ENCODE measurements at places on chromosomes 5 and 9.

DNA sequence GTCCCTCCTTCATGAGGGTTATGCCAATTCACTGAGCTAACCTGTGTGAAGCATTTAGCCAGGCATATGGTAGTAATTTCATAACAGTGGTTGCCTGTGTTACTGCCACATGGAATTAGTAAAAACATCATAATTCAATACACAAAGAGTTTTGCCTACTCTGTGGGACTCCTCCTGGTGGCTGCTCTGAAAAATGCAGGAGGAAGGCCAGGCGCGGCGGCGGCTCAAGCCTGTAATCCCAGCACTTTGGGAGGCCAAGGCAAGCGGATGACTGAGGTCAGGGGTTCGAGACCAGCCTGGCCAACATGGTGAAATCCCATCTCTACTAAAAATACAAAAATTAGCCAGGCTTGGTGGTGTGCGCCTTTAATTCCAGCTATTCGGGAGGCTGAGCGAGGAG, 547.3 kb downstream of the CDK5RAP2 start:
- no peak for DNase-seq

- DNase-seq = no peak
Measured at GRCh38 chr9:9612270-9612669, 1000.5 kb downstream of the PTPRD start.

DNA sequence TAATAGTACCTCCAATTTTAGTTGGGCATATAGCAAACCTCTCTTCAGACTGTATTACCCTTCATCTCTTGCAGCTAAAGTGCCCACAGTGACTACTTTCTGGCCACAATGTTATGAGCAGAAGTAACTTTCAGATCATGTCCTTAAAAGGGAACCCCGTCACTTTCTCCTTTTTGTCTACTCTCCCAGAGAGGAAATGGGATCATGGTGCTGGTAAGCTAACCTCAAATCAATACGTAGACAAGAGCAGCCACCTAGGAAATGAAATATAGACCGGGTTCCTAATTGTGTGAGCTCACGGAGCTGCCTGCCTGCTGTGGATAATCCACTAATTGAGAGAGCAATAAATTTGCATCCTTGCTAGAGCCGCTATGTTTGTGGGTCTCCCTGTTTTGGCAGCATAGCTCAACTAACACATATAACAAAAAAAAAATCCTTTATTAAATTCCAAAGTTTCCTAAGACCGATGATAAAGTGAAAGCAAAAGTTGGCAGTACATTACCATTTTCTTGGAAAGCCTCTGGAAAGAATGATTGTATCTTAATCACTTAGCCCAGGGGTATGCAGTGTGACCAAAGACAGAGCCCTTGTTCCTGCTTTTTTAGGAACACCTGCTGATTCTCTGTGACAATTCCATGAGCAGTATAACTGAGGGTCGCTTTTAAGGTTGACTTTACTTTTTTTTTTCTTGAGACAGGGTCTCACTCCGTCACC, 5.6 kb upstream of the IL7R start:
- no peak for DNase-seq

- no peak for DNase-seq
Measured at GRCh38 chr9:130946766-130947617, 7.9 kb upstream of the FIBCD1 start.

DNA sequence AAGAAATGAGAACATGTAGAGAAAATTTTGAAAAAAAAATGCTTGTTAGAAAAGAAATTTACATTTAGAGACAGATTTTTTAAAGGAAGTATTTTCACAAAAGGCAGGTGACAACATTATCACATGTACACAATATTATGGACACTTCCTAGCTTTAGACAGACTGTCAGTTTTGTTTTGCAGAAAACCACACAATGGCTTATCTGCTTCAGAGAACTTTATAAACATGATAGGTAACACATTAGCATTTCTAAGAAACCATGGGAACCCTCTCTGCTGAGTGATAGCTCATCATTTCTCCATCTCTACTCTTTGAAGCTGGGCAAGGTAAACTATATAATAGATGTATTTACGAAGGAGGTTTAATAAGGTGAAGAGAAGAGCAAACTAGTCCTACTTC, 25.6 kb downstream of the POU5F2 start:
- no peak for DNase-seq

DNA sequence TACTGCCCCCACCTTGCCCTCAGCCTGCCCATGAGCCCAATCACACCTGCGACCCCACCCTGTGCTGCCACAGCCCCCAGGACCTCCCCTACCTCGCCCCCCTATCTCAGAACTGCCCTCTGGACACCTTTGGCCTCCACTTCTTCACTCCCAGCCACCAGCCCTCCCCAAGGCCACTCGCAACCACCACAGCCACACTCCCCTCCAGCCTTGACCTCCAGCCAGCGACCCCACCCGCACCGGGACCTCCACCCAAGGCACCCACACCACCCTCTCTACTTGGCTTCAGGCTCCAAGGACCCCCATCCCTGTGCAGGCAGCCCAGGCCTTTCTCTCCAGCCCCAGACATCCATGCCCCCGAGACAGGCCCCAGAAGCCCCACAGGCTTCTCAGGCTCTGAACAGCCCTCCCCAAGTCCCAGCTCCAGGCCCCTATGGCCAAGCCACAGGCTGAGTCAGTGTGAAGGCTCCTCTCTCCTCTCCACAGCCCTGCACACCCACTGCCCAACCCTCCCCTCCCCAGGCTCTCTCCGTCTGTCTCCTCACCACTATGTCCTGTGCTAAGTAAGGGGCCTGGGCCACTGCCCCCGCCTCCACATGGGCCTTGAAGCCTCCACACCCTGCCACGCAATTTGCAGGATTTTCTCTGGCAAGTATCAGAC, 2.0 kb downstream of the AK1 start:
- DNase-seq = no peak

GRCh38 chr5:166719991-166720390, 1571.5 kb upstream of the WWC1 start:
- DNase-seq = no peak

DNA sequence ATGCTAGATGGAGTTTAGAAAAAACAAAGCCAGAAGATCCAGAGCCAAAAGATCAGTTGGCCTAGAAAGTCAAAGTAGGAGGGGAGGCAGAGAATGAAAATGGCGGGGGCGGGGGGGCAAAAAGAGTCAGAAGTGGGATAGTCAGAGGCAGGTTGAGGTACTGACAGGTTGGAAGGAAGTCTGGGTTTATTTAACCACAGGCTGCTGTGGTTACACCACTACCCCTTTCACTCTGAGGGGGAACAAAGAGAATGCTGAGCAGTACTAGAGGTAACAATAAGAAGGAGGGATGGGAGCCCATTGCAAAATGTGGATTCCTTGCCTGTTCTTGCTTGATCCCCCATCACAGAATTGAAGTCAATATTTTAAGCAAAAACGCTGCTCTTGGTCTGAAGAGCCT, 111.8 kb downstream of the CAVIN4 start:
- DNase-seq = no peak

GRCh38 chr5:157568222-157568621, 7.4 kb downstream of the ADAM19 start:
- no peak for DNase-seq

GRCh38 chr9:24245988-24246387, 299.7 kb downstream of the IZUMO3 start:
- no peak for DNase-seq

DNA sequence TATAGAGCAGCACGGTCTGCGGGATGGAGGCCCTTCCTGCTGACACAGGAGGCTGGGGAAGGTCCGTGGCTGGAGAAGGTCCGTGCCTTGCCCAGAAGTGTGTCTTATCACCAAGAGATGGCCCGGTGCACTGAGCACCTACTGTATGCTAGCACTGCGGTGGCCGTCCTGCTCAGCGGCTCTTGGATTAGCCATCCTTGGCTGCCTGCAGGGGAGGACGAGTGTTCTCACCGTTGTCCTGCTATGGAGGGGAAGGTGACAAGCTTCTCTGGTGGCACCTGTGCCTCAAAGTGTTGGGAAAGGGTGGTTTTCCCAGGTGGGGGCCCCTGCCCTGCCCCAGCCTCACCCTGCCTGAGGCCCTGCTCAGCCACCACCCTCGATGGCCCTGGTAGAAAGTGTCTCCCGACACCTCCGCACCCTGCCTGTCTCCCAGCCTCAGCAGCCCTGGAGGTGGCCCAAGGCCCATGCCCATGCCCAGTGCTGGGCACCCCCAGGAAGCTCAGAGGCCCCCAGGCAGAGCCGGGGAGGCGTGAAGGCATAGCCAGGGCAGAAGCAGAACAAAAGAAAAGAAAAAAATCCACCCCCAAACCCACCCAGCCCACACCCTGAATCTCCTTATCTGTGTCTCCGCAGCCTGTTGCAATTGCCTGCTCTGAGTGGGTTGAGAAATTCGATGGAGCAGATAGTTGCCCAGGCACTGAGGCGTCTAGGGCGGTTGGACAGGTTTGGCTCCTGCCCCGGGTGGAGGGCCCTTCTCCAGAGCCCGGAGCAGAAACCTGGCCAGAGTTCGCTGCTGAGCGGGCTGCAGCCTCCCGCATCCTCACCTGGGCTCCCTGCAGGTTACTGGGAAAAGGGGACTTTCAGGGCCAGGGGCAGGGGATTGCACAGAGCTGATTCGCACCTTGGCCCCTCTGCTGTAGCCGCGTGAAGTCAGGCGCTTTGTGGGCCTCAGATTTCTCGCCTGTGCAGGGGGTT, 30.5 kb downstream of the RXRA start:
- no peak for DNase-seq

DNA sequence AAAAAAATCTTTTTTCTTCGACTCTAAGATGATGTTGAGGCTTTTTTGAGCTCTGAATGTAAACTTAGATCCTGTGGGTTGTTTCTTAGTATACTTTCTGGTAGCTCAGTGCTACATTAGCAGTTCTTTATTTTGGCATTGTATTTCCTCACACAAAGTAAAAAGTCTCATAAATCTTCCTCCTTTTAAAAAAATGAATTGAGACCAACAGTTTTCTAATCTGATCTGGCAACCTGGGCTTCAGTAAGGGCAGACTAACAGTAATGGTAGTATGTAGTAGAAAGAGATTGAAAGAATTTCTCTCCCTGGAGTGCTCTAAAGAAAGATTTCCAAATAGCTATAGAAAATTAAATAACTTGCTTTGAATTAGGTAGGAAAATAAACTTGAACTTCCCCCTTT, 31.4 kb downstream of the ZCCHC7 start:
- no peak for DNase-seq

GRCh38 chr9:6811436-6811835, 53.7 kb downstream of the KDM4C start:
- DNase-seq = no peak

Measured in GOT3 (cell line).